ENCODE measurements at places on chromosomes 1 and 21.

DNA sequence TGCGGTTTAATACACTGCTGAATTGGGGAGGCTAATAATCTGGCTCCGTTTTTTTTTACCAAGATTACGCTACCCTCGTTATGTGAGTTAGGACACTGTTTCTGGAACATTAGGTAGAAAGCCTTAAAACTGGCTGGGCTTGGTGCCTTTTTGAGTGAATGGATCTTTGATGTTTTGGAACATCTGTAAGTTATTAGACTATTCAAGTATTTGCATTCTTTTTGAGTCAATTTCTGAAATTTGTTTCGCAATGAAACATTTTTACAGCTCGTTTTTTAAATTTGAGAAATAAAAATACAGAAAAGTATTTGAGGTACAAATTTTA is 106.9 kb downstream of the LTN1 start:
- no peak for DNase-seq

- DNase-seq, result no peak
Observed at GRCh38 chr21:40684726-40685125, 162.2 kb downstream of the DSCAM start.

- no peak for DNase-seq
Observed at GRCh38 chr1:42399315-42400100, 18.9 kb downstream of the RIMKLA start.

- DNase-seq, result peak; percentile 27
Observed at GRCh38 chr1:19597496-19598309, 46.4 kb upstream of the NBL1 start.

DNA sequence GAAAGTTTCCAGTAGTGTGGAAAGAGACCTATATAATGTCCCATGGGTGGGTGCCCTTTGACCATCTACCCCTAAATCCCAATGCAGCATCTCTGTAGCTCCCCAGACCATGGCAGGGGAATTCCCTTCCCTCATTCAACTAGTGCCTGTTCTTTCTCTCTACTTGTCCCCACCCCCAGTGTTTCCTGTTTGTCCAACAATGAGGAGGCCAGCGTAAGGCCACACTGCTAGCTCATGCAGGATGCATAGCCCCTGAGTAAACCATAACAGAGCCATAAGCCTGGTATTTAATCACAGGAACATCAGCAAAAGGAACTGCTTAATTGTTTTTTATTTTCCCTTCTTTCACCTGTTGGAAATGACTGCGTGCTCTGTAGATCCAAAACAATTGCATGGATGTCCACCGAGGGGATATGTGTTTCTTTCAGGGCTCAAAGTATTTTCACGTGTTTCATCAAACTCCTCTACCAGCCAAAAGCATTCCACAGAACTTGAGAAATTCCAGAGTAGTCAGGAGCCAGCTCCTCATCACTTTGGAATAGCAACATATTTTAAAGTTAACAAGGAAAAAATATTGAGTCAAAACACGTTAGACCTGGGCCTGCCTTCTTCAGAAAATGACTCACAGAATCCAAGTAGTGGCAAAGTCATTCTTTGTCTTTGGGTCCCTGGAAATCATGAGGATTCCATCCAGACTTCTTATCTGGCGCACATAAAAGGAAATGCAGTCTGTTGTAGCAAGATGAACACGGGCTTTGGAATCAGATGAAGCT is 162.5 kb upstream of the SGIP1 start:
- no peak for DNase-seq

- no peak for DNase-seq
Observed at GRCh38 chr1:72516264-72516663, 233.9 kb upstream of the NEGR1 start.

DNA sequence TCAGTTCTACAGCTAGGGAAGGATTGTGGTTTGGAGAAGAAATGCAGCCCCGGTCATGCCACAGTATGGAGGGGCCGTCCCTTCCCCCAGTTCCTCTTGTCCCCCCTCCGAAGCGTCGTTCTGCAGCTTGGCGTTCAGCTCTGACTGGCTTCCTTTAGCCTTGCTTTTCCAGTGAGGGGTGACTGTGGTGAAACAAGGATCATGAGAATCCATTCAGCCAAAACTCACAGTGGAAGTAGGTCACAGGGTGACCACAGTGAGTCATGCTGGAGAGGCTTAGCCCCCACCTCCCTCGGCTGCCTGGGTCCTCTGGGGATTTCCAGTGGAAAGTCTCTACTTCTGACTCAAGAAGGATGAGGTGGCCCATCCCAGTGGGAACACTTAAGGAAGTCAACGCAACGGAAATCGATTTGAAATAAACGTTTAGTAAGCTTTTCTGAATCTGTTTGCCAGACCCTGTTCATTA is 37.3 kb upstream of the COL6A2 start:
- DNase-seq, result no peak

GRCh38 chr21:44761011-44761729 is 40.5 kb downstream of the UBE2G2 start:
- peak; percentile 13 for DNase-seq

DNA sequence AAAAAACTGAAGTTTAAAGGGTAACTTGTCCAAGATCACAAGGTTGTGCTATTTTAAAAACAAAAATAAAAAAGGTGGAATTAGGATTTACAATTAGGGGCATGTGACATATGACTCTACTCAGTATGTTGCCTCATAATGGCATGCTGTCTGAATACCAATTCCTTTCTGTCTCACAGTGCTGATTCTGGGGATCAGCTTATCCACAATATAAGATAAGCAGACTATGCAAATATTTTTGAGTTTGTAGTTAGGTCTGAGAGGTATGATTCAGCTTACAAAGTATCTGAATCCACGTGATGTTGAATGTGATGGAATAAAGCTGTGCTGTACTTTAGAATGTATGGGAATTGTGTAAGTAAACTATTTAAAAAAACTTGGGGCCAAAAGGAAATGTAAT is 216.6 kb downstream of the HHIPL2 start:
- DNase-seq, result no peak

GRCh38 chr1:215875236-215875635 is 308.1 kb downstream of the KCTD3 start:
- DNase-seq, result no peak

DNA sequence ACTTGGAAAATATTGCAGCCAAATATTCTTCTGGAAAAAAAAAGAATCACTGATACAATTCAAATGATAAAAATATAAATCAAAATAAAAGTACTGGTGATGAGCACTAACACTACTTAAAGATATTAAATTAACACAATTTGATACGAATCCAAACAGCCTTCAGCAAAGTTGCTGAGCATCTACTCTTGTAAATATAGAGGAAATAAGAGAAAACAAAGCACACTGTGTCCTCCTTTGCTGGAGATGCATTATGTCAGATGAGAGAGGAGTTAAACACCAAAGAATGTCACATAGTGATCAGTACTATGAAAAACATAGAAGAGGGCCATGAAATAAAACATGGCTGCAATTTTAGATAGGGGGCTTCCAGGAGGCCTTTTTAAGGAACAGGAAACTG is 177.4 kb upstream of the RNPC3 start:
- DNase-seq, result no peak

- no peak for DNase-seq
Observed at GRCh38 chr1:41734201-41734970, 184.3 kb downstream of the HIVEP3 start.

DNA sequence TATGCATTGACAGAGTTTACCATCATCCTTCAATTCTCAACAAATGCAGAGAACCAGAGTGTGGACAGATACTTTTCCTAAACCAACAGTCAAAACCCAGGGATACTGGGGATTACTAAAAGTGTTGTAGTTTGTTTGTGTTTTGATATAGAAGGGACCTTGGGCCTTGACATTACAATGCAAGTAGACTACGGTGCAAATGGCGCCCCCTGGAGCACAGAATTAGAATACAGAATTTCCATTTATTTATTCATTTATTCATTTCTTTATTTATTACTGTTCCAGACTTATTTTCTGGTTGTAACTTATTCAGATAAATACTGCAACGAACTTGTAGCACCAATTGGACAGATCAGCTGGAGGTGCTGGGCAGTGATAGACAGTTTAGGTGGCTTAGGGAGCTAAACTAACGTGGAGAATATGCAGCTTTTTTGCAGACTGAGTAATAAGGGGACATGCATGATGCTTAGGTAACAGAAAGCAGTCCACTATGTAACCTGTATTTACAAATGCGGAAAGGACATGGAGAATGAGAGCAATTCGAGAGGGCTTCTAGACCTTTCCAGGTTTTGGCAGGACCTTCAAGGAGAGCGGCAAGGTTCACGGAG is 42.6 kb downstream of the KIRREL1 start:
- peak; percentile 41 for DNase-seq

DNA sequence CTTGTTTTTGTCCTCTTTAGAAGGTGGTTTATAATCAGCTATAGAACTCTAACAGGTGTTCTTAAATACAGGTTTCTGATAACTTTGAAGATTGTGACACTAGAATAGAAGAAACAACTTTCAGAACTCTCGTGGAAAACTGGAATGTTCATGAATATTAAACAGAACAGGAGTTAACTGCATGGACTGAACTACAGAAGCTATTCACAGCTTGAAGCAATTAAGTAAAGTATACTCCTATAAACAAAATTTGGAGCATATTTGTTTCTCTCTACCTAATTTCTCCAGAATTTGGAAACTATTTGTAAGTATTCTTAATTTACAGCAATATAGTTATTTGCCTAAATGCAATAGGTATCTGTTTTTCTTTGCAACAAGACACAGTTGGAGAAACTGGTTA is 824.8 kb downstream of the ADGRL2 start:
- DNase-seq, result no peak

DNA sequence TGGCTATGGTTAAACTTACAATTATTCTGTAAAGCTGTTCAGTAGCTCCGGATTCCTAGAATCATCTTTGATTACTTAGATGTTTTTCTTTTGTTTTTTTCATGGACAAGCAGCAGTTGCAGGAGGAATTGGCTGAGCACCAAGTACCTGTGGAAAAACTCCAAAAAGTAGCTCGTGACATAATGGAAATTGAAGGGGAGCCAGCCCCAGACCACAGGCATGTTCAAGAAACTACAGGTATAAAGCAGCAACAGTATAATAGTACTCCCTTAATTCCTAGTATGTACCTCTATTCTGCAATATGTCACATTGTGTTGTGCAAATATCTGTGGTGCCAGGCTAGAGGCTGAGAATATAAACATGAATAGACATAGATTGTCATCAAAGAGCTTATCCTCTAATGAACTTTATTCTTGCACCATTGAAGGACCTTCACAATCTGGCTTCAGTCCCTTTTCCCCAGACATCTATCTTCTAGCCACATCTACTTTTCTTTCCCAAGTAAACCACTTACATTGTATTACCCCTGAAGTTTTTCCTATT is 132.3 kb upstream of the BMP8A start:
- DNase-seq, result no peak

- no peak for DNase-seq
Observed at GRCh38 chr1:75430526-75430925, 180.4 kb downstream of the SLC44A5 start.

- DNase-seq, result peak; percentile 37
Observed at GRCh38 chr1:27007909-27008582, 4.6 kb downstream of the TENT5B start.

DNA sequence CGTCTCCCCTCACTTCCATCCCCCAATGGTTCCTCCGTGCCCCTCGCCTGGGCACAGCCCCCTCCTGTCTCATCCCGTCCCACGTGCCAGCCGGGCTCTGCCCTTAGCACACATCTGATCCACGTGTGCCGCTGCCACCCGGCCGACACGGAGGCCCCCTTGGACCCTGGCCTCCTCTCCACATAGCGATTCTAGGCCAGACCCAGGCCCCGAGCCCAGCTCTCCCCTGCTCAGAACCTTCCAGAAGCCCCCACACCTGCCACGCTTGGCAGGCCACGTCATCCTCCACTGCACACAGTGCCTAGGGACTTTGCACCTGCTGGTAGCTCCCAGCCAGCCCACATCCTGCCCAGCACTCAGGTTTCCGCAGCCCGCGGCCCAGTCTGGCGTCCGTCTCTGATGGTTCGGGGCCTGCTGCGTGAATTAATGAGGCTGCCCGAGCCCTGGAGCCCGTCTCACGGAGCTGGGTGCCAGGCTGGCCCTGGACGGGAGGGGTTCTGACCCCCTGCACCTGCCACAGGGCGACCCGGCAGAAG is 20.1 kb downstream of the PLCH2 start:
- DNase-seq, result no peak

GRCh38 chr1:116064616-116065015 is 46.6 kb upstream of the MAB21L3 start:
- DNase-seq, result no peak

- DNase-seq, result no peak
Observed at GRCh38 chr1:11453742-11454491, 25.0 kb upstream of the DISP3 start.

GRCh38 chr1:119333163-119333896 is 35.3 kb upstream of the HAO2 start:
- DNase-seq, result no peak

- DNase-seq, result no peak
Observed at GRCh38 chr1:197892684-197893083, 9.7 kb upstream of the C1orf53 start.

GRCh38 chr1:23475134-23475628 is 8.8 kb downstream of the ASAP3 start:
- no peak for DNase-seq

- DNase-seq, result no peak
Observed at GRCh38 chr1:197391303-197392226, 123.5 kb downstream of the CRB1 start.

DNA sequence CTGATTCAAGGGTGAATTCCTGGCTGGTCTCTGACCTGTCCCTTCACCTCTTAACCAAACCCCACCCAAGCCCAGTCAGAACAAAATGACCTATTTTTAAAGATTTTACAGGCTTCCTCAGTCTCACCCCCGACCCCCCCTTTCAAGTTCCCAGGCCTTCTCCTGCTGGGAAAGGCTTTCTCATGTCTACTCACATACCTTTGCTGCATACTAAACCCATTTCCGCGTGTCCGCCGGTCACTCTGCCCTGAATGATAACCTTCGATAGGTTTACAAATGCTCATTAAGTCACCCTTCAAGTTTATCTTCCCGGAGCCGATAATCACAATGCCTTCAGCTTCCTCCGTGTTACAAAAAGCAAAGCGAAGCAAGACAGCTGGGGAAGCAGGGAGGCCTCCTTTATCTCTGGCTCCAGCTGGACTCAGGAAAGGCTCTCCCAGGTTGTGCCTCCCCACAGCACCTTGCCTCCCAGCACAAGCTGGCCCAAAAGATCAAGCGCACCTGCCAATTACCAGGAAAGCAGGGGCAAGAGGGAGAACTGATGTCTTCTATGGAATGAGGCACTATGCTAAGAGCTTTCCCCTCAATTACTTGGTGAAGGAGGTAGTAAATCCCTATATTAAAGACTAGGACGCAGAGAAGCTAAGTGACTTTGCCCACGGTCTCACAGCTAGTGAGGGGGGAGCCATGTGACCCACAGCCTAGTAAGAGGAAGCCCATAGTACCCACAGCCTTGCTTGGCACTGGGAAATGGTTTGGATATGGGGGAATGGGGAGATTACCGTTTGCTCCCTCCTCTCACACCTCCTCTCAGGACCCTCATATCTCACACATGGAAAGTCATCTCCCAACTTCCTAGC is 15.9 kb downstream of the SMIM12 start:
- DNase-seq, result no peak
